ENCODE measurements at places on chromosomes 2 and 18.
A peak's percentile ranks its signal among the peaks of the same experiment; 100 is the strongest.

GRCh38 chr18:8478166-8478967 is 130.9 kb upstream of the RAB12 start:
- no peak for DNase-seq

GRCh38 chr2:3440477-3440876 is 61.0 kb downstream of the TRAPPC12 start:
- DNase-seq = no peak

- DNase-seq = no peak
Observed at GRCh38 chr2:230827774-230828271, 36.9 kb upstream of the ITM2C start.

GRCh38 chr2:46632349-46632748 is 153.0 kb downstream of the TMEM247 start:
- no peak for DNase-seq

- DNase-seq = no peak
Observed at GRCh38 chr2:22126106-22126505, 1002.3 kb downstream of the TDRD15 start.

DNA sequence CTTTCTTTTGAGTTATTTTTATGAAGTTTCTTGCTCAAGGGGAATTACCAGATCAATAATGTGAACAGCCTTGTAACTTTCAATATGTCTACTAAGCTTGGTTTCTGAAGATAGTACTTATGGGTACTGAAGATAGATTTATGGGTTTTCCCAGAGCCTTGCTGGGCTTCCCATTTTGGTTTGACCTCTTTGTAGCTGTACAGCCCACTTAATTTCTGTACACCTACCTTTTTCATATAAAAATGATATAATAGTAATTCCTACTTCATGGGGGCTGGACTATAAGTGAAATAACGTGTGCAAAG is 22.2 kb downstream of the IL1R2 start:
- DNase-seq = no peak

DNA sequence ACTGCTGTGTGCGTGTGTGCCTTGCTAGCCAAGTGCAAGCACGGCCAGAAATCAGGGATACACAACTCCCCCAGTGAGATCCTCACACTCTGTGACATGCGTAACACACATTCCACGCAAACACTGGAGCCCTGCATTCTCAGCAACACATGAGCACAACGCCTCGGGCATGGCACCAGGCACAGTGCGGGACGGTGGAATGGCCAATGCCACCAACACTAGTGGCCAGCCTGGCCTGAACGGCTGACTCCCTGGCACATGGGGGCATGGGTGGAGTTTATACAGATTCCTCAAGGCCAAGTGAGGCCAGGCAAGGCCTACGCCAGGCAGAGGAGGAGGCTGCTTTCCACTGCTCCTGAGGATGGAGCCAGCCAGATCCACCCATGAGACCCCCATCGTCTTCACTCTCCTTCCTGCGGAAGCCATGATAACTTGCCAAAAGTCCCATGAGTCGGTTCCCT is 56.2 kb downstream of the ANKMY1 start:
- DNase-seq = no peak

DNA sequence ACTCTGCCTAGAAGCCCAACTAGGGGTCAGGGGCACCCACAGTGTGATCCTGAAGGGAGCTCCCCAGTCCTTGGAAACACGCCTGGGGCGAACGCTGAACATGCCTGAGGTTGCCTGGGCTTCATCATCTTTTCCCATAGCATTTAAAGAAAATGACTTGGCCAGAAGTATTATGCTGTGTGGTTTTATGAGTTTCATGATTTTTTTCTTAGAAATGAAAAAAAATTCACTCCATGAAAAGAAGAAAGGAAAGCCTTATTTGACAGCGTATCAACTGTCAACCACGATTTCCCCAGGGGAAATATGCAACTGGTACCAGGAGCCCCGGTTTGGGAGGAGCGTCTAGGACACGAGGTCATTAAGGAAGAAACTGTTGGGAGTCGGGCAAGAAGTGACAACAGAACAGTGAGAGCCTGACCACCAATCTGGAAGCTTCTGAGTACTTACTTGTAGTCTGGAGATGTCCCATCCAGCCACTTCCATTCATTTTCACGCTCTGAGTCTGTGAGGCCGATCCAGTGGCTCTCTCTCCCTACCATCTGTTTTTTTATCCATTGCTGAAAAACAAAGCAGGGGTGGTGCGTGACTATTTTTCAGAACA is 63.5 kb upstream of the THOC1 start:
- DNase-seq = no peak

- DNase-seq = no peak
Observed at GRCh38 chr2:126241001-126241400, 415.0 kb upstream of the GYPC start.

DNA sequence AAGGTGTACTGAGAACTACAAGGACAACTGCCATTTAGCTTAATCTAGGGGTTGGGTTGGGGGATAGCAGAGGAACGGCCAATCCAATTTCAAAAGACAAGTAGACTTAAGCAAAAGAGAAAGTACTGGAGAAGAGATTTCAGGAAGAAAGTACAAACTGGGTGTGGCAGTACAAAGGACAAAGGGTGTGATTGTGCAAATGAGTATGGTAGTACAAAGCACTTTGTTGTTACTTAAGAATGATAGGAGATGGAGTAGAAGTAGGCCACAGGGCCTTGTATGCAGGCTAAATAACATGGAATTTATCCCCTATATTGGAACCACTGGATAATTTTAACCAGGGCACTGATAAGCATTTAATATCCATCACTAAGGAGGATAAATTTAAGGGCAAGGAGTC is 4.7 kb upstream of the ORC2 start:
- no peak for DNase-seq

- no peak for DNase-seq
Observed at GRCh38 chr2:98438190-98439133, 6.2 kb upstream of the INPP4A start.

DNA sequence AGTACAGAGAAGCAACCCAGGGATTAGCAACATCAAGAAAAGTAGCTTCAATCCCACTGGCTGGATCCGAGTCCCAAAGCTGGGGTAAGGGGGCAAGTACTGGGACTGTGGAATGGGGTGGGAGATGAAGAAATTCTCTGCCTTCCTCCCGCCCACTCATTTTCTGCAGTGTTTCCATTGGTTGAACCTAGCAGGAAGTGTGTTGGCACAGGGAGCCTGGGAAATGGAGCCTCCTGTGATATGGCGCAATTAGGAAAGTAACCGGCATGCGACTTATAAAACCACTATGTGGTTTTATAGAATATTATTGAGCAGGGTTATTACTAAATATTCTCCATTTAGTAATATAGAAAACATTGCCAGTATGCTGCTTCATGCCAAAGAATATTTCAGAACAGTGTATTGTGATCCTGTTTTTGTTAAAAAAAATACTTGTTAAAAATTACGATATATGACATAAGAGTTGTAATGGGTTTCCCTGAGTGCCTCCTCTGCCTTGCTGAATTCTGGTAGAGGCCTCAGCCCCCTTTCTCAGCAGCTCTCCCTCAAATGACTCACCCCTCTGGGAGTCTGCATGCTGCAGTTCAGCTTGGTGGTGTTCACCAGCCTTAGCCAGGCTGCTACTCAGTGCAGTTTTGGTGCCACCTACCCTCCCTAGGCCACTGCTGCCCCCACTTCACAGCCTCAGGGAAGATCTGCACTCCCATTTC is 60.5 kb downstream of the HK2 start:
- peak; percentile 42 for DNase-seq

- DNase-seq = no peak
Observed at GRCh38 chr2:212732860-212733259, 194.3 kb upstream of the ERBB4 start.
